ENCODE measurements at places on chromosomes 6 and 20.

DNA sequence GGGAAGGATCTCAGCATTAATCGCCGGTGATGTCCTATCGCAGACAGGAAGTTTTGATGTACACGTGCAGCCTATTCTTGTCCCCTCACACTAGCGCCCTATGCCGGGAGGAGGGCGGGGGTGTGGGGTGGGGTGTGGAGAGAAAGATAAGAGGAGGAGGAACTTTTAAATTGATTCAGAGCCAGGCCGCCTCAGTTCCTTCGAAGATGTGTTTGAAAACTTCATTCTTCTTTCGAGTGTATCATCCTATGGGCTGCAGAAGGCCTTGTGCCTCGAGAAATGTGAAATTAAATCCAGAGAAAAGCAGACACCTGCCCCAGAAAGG is 2.5 kb upstream of the POU3F2 start:
- no peak for DNase-seq

DNA sequence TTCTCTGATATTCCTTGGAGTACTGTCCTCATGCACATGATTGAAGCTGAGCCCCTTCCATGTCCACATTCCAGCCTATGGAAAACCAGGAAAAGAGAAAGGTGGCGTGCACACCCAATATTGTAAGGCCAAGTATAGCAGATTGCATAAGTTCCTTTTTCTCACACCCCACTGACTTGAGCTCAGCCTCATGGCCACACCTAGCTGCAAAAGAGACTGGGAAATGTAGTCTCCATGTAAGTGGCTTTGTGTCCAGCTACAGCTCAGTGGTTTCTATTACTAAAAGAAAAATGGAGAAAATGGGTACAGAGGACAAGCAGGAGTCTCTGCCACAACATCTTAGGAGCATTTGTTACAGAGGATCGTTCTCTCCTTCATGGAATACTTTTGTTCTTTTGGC is 10.8 kb upstream of the UST start:
- DNase-seq: no peak

DNA sequence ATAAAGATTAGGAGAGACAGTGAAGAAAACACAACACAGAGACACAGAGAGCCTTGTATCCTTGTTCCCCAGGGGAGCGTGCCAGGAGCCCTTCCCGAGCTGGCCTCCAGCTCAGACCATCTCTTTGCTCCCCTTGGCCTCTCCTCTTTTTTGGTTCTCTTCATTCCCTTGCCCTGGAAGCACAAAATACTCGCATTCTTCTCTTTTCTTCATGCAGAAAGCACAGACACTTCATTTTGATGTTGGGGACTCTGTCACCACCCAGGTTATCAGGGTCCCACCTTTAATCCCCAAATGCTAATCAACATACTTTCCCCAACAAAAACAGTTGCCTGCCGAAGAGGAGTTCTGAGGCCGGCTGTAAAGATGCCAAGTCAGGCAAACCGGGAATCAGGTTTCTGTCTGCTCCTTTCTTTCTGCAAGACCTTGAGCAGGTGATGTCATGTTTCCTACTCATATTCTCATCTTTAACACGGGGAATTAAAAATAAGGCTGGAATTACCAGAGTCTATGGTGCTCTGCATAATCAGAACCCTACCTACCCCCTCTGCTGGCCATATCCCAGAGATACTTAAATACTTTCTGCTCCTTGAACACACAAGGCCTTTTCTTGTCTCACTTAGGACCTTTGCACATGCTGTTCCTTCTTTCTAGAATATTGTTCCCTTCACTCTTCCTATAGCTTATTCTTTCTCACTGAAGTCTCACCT is 21.7 kb downstream of the TGM6 start:
- DNase-seq: no peak

GRCh38 chr20:17507032-17507431 is 24.1 kb downstream of the BFSP1 start:
- DNase-seq: no peak

All from RCC 7860 (cell line).